ENCODE measurements at places on chromosomes 7 and 10.
A peak's percentile ranks its signal among the peaks of the same experiment; 100 is the strongest.

- no peak for DNase-seq
Measured at GRCh38 chr7:97011536-97012364, 6.4 kb downstream of the DLX6 start.

DNA sequence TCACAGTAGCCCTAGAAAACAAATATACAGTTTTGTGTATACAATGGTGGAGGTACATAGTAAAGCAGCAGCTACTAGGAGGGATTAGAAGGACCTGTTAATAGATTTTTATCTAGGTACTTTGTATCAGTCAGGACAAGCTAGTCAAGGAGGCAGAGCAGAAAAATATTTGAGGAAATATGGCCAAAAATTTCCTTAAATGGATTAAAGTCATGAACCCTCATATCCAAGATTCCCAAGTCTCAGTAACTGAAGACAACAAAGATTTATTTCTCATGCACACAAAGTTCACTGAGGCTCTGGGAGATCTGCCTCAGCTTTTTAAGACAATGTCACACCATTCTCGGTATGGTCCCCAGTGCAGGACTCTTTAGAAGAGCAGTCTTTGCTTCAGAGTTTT lies 28.1 kb upstream of the ARMC3 start:
- DNase-seq, result no peak

DNA sequence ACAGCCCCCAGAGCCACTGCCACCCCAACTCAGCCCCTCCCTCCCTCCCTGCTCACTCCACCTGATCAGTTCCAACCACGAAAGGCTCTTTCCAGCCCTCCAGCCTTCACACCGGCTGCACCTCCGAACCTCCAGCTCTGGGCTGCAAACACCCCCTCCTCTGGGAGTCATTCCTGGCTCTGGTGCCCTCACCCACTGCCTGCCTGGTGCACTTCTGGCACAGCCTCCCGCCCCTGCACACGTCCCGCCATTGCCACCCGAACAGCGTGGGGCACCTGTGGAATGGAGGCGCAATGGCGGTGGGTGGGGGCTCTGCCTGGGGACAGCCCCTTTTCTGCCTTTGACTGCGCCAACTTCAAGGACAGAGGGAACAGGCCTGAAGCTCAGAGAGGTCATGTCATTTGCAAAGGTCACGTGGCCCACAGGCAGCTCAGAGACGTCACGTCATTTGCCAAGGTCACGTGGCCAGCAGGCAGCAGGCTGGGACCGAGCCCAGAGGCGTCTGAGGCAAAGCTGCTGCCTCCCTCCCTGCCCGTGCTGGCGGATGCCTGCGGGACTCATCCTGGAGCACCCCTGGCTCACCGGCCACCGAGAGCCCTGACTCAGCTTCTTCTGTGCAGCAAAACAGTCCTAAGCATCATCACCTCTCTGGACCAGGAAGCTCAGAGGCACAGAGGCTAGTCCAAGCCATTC lies 76.0 kb upstream of the DNAAF5 start:
- DNase-seq, result no peak

- DNase-seq, result no peak
Measured at GRCh38 chr10:132133005-132133404, 53.7 kb upstream of the DPYSL4 start.

GRCh38 chr10:112279433-112279832 lies 3.8 kb upstream of the TECTB start:
- no peak for DNase-seq

- DNase-seq, result no peak
Measured at GRCh38 chr7:107435749-107436148, 34.1 kb upstream of the GPR22 start.

DNA sequence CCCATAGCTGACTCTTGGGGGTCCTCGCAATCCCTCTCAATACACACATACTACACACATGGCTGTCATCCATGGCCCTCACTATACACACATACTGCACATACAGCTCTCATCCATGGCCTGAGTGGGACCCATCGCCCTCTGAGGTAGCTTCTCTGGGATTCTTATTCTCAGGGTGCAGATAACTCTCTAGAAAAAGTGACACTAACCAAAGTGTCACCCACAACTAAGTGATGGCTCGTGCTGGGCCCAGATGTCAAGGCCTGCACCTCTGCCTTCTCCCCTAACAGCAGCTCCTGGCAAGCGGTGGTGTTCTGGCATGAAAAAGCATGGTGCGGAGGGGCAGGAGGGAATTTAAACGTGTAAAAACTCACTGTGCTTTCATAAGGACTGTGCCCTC lies 62.7 kb upstream of the ZPBP start:
- no peak for DNase-seq

- no peak for DNase-seq
Measured at GRCh38 chr7:137904833-137905232, 58.1 kb upstream of the DGKI start.

GRCh38 chr10:91953600-91954160 lies 30.1 kb downstream of the BTAF1 start:
- DNase-seq, result no peak

DNA sequence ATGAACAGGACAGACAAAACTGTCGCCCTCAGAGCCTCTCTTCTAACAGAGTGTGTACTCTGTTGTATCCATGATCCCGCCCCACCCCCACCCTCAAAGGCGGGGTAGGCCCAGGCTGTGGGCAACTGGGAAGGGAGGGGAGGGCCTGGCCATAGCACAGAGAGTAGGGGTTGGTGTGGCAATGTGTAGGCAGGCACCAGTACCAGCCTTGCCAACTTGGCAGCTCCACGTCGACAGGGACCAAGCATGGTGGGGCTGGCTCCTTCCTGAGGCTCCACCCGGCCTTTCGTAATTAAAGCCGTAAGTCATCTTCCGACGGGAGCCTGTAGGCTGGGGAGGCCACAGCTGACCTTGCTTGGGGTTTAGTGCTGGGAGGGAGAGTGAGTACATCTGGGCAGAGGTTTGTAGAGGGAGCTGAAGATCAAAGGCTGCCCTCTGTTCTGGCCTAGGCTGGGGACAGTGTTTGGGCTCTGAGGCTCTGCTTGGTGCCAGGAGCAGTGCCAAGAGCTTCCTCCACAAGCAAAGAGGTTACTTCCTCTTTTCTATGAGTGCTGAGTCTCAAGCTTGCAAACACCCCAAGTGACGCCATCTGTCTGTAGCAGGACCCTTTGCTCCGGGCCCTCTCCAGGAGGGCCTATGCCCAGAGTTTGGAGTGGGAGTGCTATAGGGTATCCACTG lies 121.6 kb downstream of the C10orf105 start:
- no peak for DNase-seq

- no peak for DNase-seq
Measured at GRCh38 chr7:23315366-23315765, 16.2 kb downstream of the MALSU1 start.

- no peak for DNase-seq
Measured at GRCh38 chr10:35274498-35275060, 61.7 kb upstream of the CCNY start.

GRCh38 chr10:5643346-5644067 lies 22.9 kb downstream of the ASB13 start:
- DNase-seq, result no peak

GRCh38 chr10:78634835-78635234 lies 433.9 kb upstream of the ZMIZ1 start:
- DNase-seq, result no peak

DNA sequence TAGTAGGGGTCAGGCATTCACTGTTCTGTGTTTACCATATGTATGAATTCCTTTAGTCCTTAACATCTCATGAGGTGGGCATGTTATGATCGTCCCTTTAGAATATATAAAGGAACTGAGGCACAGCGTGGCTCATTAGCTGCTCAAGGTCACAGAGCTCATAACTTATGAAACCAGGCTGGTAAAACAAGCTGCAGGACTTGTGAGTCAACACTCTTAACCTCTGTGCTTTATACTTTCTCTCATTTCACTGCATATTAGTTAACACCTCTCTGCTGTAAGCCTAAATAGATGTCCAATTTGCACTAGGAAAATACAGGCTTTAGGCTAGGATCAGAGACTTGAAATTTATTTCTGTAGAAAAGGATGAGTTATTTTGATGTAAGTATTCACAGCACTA lies 180.3 kb upstream of the HDAC9 start:
- no peak for DNase-seq

DNA sequence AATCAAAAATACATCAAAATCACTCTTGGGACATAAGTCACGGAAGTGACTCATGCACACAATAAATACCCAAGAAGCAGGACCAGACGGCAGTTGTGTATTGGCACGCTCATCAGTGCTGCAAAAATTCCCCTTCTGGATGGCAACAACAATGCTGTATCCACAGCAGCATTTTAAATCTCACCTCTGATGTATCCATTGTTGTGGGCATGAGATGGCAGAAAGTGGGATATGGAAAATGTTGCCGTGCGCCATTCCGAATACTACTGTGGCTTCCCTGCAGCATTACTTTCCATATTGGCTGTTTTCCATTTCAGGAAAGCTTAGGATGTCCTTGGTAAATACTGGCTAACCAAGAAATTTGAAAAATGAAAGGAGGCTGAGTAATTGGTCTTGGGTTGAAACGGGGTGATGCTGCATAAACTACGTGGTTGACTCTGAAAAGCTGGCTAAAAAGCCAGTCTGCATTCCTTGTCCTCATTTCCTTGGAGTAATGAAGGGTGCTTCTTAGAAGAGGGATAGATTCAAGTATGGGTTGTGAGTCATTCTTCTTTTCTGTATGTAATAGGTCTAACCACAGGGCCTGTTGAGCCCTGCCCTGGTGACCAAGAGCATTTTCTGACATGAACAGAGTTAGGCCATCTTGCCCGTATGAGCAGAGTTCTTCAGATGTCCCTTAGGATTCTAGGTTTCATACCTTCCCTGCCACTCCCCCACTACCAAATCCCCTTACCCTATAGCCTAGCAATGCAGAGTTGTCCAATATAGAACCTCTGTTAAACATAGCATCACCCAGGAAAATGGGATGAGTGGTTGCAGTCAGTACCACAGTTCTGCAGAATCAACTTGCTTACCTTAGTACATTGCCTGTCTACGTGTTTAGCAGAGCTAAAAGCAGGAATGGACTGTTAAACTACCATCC lies 36.3 kb upstream of the TOMM7 start:
- DNase-seq, result no peak

GRCh38 chr10:78401624-78402367 lies 368.1 kb downstream of the RPS24 start:
- DNase-seq, result no peak

DNA sequence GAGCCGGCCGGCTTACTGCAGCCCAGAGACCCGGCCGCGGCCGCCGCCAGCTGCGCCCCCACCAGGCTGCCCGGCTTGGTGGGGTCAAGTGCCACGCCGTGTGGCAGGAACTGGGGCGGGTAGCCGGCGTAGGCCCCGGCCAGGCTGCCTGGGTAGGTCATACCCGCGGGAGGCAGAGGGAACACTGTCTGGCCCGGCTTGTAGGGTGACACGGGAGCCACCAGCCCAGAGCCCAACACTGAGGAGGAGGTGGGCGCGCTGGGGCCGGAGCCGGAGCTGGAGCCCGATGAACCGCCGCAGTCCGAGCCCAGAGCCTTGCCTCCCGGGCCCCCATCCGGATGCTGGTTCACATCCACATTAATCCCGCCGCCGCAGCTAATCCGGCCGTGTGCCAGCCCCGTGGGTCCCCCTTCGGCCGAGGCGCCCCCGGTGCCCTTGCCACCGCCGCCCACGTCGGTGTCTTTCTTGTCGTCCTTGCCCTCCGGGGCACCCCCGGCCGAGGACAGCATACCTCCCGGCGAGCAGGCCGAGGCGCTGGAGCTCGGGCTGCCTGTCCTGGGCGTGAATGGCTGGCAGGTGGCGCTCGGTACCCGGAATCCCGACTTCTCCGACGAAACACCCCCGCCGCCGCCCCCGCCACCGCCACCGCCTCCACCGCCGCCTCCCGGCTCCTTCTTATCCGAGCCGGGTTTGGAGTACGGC lies 2.0 kb downstream of the ZNF503 start:
- DNase-seq, result peak; percentile 42

DNA sequence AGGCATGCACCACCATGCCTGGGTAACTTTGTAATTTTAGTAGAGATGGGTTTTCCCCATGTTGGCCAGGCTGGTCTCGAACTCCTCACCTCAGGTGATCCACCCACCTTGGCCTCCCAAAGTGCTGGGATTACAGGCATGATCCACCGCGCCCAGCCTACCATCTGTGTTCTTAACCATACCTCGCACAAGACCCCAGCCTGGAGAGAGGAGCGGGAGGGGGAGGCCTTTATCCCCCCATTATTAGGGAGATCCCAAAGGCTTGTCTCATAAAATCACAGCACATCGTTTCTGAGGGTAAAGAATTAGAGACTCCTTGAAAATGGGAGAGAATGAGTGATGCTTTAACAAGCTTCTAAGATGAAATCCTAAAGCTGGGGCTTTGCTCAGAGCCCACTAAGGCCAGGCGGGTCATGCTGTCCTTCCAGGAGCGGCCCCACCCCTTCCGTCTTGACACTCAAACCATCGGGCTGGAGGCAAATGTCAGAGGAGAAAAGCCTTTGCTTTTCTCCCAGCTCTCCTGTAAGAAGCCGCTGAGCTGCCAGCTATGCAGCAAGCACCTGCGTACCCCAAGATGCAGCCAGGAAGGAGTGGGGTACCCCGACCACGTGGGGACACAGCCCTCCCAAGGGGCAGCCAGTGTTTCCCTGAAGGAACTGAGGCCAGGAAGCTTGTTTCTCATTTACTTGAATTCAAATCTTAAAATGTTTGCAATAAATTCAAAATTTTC lies 339.7 kb downstream of the PTPRN2 start:
- no peak for DNase-seq

DNA sequence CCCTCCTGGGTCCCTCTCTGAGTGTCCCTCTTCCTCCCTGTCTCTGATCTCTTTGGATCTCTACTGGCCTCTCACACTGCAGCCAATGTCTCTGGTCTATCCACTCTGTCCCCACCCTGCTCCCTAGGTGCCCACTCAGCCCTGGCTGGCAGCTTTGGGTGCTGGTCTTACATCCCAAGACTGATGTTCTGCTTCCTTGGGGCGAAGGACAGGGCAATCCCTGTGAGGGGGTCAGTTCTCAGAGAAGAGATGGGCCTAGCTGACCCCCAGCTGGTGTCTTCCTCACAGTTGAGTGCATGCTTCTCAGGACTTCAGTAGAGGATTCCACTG lies 51.7 kb upstream of the CAMK2B start:
- no peak for DNase-seq

- DNase-seq, result no peak
Measured at GRCh38 chr10:11639849-11640764, 28.7 kb upstream of the USP6NL start.

DNA sequence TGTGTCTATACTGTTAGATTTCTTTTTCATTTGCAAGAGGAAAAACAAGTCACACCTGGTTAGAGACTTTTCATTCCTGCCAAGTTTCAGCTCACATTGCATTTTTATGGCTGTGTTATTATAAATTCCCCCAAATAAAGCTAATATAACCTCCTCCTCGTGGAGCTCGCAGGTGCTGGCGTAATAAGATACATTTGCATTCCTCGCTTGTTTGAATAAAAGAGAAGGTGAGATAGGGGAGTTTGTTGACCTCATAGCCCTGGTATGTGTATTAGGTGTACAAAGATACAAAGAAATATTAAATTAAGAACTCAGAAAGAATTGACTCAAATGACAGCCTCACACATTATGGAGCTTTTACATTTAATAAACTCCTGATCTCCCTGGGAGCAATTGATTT lies 257.7 kb upstream of the SP8 start:
- DNase-seq, result no peak

DNA sequence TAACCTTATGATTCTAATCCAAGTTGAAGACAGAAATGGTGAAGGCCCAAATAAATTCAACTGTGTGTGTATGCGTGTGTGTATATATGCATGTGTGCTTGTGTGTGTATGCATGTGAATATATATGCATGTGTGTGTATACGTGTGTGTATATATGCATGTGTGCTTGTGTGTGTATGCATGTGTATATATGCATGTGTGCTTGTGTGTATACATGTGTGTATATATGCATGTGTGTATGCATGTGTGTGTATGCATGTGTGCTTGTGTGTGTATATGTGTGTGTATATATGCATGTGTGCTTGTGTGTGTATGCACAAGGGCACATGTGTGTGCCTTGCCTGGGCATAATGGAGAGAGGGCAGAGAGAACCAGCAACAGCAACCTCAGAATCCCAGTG lies 184.7 kb upstream of the PLPP4 start:
- no peak for DNase-seq
